Fibroblast of skin of scalp (primary cell): ENCODE measurements at places on chromosomes 6 and 20.
A peak's percentile ranks its signal among the peaks of the same experiment; 100 is the strongest.

DNA sequence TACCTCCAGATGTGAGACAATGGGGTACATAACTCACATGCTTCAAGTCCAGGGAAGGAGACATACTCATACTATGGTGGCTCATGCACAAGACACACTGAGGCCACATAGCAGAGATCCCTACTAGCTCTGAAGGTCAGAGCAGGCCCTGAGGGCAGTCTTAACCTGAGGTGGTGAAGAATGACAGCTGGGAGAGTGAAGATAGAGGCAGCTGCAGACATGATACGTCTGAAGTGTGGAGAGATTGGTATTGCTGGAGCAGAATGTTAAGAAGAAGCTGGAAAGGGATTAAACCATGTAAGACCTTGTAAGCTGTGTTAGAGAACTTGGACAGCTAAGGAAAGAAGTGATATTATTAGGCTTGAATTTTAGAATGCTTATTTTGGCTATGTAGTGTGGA is 32.9 kb downstream of the PGM3 start:
- DNase-seq, result no peak

- peak; percentile 80 for DNase-seq
Observed at GRCh38 chr20:32652739-32653526, 20.8 kb downstream of the C20orf203 start.

GRCh38 chr20:14295238-14295637 is 42.2 kb downstream of the FLRT3 start:
- DNase-seq, result no peak

GRCh38 chr6:28775052-28775376 is 148.8 kb downstream of the TRIM27 start:
- no peak for DNase-seq

- no peak for DNase-seq
Observed at GRCh38 chr20:43579861-43580793, 10.6 kb upstream of the IFT52 start.

DNA sequence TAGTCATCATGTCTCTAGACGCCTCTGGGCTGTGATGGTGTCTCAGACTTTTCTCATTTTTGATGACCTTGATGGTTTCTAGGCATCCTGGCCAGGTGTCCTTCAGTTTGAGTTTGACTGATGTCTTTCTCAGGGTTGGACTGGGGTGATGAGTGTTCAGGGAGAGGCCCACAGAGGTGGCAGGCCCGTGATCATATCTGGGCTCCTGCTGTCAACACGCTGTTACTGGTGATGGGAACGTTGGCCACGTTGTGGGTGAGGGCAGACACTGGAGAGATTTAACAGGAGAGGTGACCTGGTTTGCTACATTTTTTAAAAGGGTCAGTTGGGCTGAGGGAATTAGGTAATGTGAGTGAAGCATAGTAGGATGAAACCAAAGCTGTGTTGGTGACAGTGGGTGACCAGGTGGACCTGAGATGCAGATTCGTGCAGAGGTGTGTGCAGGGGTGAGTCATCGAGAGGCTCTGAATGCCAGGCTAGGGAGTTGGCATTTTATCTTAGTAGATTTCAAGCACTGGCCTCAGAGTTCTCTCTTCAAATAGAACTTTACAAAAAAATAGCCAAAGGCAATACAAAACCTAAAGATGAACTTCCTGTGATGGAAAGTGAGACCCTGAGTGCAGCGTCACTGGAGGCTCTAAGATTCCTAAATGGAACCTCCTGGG is 174.1 kb downstream of the CDH26 start:
- no peak for DNase-seq

- no peak for DNase-seq
Observed at GRCh38 chr6:16871047-16871446, 109.8 kb upstream of the ATXN1 start.

DNA sequence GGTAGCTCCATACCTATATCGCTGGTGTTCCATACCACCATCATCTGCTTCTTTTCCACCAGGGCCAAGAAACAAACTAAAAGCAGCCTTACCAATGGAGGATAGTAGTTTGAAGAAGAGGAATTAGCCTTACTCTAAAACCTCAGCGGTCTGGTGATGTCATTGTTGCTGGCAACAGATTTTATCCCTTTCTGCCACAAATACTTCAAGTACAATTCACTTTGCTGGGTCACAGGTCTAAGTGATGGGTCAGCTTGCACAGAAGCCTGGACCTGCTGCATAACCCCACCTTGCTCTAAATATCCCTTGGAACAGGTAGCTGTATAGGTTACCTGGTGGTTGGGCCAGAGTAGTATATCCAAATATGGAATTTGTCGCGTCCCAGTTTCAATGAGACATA is 53.2 kb upstream of the THEMIS start:
- DNase-seq, result no peak

GRCh38 chr6:43269273-43270007 is 26.2 kb downstream of the TTBK1 start:
- no peak for DNase-seq

GRCh38 chr6:119865466-119866350 is 516.1 kb upstream of the MAN1A1 start:
- no peak for DNase-seq

DNA sequence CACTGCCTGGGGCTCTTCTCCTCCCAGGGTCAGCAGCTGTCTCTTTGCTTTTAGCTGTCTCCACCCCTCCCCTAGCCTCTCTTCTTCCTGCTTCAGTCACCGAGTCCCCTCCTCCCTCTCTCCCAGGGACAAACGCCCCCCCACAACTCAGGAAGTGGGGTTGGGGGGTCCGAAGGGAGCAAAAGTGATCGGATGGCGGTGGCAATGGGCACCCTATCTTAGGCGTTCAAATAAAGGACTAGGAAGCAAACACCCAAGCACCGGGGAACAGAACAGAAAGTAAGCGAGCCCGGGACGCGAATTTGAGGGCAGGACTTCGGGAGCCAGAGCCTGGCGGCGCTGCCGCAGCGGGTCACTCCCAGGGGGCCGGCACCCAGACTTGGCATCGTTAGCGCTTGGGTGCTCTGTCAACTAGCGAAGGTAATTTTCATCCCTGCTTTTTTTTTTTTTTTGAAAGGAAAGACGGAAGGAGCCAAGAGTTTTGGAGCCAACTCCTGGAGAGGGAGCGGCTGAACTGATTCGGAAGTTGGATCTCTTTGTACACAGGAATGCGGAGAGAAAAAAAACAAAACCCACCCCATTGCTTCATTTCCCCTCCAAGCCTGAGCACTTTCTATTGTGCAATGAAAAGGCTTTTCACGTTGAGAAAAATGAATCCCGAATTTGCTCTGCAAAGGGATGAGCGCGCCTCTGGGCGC is 815 bp upstream of the ITPR3 start:
- DNase-seq, result peak; percentile 32

GRCh38 chr6:89022798-89023197 is 57.8 kb upstream of the PNRC1 start:
- peak; percentile 26 for DNase-seq

DNA sequence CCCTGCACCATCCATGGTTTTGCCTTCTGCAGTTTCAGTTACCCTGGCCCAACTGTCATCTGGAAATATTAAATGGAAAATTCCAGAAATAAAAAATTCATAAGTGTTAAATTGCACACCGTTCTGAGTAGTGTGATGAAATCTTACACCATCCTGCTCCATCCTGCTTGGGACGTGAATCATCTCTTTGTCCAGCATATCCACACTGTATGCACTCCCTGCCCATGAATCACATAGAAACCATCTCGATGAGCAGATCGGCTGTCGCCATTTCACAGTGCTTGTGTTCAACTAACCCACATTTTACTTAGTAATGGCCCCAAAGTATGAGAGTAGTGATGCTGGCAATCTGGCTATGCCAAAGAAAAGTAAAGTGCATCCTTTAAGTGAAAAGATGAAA is 105.9 kb upstream of the ID4 start:
- DNase-seq, result peak; percentile 97

DNA sequence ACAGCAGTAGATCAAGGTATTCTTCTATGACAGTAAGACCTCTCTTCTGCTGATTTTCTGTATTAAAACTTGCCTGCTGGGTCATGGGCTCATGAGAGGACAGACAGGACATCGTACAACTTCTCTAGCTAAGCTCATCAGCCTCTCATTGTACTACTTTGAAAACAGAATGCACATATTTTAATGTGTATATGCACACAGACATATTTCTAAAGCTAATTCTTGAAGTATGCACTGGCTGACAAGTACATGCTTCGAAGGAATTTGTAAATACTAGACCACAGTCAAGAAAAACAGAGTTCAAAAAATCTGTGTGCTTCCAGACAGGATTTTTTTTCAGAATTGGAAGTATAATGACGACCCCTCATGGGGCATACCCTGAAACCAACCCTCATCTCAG is 81.7 kb upstream of the CD83 start:
- DNase-seq, result peak; percentile 60

DNA sequence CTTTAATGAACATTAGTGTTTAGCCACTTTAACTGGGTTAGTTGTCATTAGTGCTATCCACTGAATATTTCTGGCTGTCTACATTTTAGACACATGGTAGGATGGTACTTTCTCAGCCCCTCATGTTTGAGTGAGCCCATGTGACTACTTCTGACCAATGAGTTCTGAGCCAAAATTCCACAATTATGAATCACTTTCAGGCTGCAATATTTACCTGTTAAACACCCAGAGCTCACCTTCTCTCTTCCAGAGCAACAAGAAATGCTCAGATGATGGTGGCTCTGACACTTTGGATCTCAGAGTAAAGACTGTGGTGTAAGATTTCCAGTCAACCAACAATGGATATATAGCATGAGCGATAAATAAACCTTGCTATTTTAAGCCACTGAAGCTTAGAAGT is 24.8 kb downstream of the SPACA1 start:
- DNase-seq, result no peak
